Iris pigment epithelial cell (primary cell): ENCODE measurements at places on chromosomes 12 and 14.

- DNase-seq = no peak
These were observed 88.9 kb downstream of the NTF3 start for GRCh38 chr12:5520831-5521230.

DNA sequence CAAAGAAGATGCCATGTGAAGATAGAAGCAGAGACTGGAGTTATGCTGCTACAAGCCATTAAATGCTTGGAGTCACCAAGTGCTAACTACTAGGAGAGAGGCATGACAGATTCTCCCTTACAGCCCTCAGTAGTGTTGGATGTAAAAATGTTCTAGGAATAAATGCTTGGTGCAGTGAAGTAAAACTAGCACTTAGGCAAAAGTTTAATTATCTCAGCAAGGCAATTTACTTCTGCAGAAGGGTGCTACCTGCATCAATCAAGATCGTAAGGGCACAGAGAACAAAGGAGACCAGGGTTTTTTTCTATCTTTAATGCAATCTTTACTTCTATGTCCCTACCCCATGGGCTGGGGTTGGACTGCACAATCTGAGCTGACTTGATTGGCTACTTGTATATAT lies 9.5 kb upstream of the DNM1L start:
- no peak for DNase-seq

GRCh38 chr12:22881878-22882385 lies 257.0 kb downstream of the ETNK1 start:
- DNase-seq = no peak

DNA sequence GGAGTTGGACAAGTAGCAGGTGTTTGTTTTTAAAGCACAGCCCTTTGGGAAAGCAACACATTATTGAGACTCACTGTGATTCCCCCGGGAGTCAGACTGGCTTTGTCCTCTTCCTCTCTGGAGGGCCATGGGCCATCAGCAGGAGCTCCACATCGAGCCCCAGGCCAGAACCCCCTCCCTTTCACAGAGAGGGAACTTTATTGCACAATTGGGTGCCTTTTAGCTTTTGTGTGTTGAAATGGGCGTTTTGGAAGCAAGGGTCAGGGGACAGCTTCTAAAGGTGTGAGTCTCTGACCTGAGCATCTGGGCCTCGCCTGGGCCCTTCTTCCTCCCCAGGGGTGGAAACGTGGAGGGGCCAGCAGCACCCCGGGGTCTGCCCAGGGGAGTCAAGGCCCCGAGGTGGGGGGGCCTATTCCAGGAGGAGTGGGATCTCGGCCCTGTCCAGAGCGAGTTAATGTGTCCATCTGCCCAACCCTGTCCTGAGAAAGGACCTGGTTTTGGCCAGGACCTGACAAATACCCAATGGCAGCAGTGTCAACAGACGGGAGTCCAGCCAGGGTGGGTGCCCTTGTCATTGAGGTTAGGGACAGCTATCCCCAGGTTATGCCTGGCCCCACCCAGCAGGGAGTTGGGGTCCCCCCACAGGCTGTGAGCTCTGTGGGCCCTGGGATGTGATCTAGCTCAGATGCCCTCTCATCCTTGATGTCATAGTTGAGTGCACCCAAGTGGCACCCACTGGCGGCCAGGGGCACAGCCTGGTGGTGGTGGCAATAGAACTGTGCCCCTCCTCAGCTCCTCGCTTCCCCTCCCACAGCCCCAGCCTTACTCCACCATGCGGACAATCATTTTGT lies 37.1 kb downstream of the SLC8B1 start:
- DNase-seq = no peak
